ENCODE measurements at places on chromosomes 2 and 18.

GRCh38 chr2:41949091-41949882, 98.5 kb upstream of the PKDCC start:
- DNase-seq, result no peak

DNA sequence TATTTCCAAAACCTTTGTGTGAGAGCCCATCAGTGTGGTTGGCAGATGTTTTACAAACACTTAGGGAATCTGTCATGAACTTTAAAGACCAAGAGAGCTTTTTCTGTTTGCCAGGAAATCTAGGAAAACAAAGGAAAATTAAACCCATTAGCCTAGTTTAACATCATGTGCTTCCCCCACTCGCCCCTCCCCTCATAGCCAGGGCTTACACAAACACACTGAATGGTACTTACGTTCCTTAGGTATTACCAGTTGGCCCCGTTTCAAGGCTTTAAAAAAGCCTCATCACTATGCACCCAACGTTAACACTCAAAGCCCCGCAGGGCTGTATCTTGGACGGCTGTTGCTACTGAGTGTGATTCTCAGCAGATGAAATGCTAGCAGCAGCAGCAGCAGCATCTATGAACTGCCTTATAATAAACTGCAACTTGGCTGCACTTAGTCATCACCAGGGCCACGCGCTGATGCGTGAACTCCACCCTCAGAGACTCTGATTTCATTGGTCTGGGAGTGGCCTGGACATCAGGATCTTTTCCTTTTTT, 20.1 kb upstream of the TTC39C start:
- peak; percentile 60 for DNase-seq

- DNase-seq, result no peak
Measured at GRCh38 chr2:166572937-166573336, 78.9 kb upstream of the SCN7A start.

DNA sequence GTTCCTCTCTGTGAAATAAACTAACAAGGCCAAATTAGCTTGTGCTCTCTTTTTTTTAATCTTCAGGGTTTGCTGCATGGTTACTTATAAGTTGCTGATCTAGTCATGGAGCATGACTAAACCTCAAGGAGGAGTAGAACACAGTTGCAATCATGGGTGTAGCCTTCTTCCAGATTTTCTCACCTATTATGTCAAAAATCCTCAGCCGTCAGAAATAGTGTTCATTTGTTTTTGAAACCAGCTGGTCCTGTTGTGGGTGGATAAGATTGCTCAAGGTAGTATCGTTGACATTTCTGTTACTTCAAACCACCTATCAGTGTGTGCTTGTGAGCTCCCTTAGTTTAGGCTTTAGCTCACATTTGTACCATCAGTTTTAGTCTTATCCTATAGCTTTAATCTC, 11.2 kb downstream of the RELCH start:
- DNase-seq, result no peak

DNA sequence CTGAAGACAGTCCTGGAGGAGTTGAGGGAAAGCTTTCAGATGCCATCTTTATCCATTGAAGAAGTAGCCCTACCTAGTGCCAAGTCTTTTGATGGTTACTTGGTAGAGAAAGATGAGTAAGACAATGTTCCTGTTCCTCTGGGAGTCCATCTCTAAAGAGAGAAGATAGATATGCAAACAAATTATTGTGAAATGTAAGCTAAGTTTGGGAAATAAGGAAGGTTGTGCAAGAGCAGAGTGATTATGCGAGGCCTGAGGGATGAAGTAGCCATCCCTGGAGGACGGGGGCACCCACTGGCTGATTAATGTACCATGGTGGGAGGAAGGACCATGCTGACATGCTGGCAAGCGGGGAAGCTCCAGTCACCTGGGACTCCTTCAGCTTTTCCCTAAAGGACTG, 994 bp upstream of the DTNA start:
- no peak for DNase-seq

DNA sequence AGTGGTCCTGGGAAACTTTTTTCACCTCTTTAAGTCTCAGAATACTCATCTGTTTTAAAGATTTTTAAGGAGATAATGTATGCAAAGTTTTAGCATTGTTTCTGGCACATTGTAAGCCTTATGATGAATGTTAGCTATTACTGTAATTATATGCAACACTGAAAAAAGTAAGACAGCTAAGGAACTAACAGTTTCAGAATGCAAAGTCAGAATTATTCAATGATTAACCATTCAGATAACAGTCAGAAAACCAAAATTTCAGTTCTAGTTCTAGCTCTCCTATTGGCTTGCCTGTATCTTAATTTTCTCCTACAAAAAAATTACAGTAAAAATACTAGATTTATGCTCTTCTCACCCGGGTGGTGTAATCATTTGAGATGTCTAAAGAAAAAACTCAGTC, 101.1 kb downstream of the SLC4A10 start:
- no peak for DNase-seq

Data from skin of body (tissue), 3 donors.